Esophagus squamous epithelium (tissue), 5 donors: ENCODE measurements at places on chromosomes 7 and 10. TPM values are rescaled to one million over a fixed set of nuclear protein-coding genes. Genes with fewer than 3 reads are reported as not detected.

The MINDY4 gene
- 2.5 TPM for total RNA-seq

GRCh38 chr10:96225119-96225518 lies 46.2 kb downstream of the BLNK start:
- H3K36me3 ChIP-seq, result no peaks in the 10 kb centered on the region
- no peak for DNase-seq
- no peak overlapping the region for H3K27ac ChIP-seq

DNA sequence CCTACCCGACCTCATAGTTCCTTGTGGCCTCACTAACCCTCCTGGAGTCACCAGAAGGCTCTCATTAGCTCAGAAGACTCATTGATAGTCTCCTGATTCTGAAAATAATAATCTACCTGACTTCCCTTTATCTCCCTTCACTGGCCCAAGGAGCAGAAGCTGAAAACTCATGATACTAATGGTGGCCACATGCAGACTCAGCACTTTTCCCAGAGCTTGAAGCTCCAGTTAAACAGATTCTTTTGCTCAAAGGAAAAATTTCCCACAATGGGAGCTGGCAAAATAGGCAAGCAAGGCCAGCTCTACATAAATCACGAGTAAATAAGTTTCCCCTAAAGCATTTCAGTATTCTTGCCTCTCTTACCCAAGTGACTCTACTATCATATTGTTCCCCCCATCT lies 8.2 kb downstream of the NAPEPLD start:
- no peaks in the 10 kb centered on the region for H3K27me3 ChIP-seq
- no peak overlapping the region for H3K27ac ChIP-seq
- no peak for DNase-seq
- no peaks in the 10 kb centered on the region for H3K36me3 ChIP-seq

- no peaks in the 10 kb centered on the region for H3K4me1 ChIP-seq
- H3K27me3 ChIP-seq, result no peaks in the 10 kb centered on the region
- H3K36me3 ChIP-seq, result no peaks in the 10 kb centered on the region
- no peak for DNase-seq
Measured at GRCh38 chr10:63363951-63364350, 101.8 kb downstream of the JMJD1C start.

The CCDC6 gene
- total RNA-seq, result 65.8 TPM

The STAG3 gene
- not detected for total RNA-seq

DNA sequence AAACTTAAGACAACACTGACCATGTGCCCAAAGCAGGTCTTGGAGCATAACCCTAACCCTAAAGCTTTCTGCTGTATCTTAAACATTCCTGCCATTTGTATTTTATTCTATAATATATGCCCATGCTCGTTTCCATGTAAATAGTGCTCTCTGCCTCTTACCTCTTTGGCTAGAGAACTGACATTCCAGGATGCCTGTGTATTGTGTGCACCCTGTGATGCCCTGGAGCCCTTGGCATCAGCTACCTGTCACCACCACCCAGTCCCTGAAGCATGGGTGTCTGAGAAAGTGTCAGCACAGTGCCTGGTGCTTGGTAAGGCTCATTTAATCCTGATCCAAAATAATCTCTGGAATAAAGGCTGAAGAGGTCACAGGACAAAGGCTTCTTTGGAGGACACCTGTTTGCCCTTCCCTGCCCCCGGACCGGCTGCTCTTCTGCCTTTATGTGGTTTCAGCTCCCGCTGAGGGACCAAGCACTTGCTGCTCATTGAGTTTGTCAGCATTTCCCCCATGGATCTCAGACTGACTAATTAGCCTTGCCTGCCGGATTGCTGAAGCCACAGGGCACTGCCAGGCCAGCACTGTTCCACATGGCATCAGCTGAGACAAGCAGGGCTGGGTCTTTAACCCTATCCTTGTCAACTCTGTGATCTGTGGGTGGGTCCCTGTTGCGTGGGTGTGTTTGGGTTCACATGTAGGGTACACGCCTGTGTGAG lies 139.1 kb upstream of the SORCS3 start:
- no peaks in the 10 kb centered on the region for H3K36me3 ChIP-seq
- H3K27me3 ChIP-seq, result peaks cover 18% of the 10 kb centered on the region
- H3K27ac ChIP-seq, result no peak overlapping the region
- H3K4me3 ChIP-seq, result no peak overlapping the region
- no peaks in the 10 kb centered on the region for H3K4me1 ChIP-seq

DNA sequence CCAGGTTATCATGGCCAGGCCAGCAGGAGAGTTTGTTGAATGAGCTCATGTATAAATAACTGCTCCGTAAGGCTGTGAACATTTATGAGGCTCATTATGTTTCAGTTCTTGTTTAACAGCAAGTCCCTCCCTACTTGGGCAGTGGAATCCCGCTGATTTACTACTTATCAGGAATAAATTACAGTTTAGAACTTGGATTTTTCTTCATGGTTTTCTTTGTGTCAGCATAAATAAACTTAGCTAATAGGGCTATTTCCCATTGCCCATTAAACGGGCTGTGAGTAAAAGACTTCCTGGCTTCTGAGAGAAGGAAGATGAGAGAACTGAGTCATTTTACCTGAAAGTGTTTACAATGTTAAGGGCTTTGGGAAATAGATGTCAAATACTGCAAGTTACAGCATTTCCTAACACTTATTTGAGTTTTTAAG lies 701.6 kb upstream of the ANKRD30A start:
- H3K27me3 ChIP-seq, result no peaks in the 10 kb centered on the region
- H3K36me3 ChIP-seq, result no peaks in the 10 kb centered on the region
- no peak for DNase-seq
- no peak overlapping the region for H3K27ac ChIP-seq

- H3K36me3 ChIP-seq, result no peaks in the 10 kb centered on the region
- no peak overlapping the region for H3K27ac ChIP-seq
- H3K4me3 ChIP-seq, result no peak overlapping the region
- H3K27me3 ChIP-seq, result no peaks in the 10 kb centered on the region
- no peaks in the 10 kb centered on the region for H3K4me1 ChIP-seq
Measured at GRCh38 chr10:116185199-116185867, 87.7 kb downstream of the GFRA1 start.

The NEUROG3 gene
- not detected for total RNA-seq

GRCh38 chr10:101047268-101047667 lies 14.5 kb upstream of the KAZALD1 start:
- no peak overlapping the region for H3K27ac ChIP-seq
- DNase-seq, result no peak
- H3K4me1 ChIP-seq, result peaks cover 56% of the 10 kb centered on the region
- H3K4me3 ChIP-seq, result no peak overlapping the region
- peaks cover 20% of the 10 kb centered on the region for H3K27me3 ChIP-seq

DNA sequence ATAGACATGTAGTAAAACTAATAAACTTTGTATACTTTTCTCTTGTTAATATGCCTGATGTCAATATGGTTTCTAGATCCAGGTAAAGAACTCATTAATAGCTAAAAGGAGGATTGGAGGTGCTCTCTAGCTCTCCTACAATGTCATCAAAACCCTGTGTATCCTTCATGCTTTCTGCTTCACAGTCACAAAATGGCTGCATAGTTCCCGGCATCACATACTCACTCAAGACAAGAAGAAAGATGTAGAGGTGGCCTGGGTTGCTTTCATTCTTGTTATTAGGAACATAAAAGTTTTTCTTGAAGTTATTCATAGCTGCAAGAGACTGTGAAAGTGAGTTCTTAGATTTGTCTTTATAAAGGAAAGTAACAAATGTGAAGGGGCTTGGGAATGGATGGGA lies 149.7 kb upstream of the EEPD1 start:
- no peak for DNase-seq
- H3K36me3 ChIP-seq, result no peaks in the 10 kb centered on the region
- H3K27ac ChIP-seq, result no peak overlapping the region
- H3K4me1 ChIP-seq, result no peaks in the 10 kb centered on the region
- no peaks in the 10 kb centered on the region for H3K27me3 ChIP-seq
- H3K4me3 ChIP-seq, result no peak overlapping the region

DNA sequence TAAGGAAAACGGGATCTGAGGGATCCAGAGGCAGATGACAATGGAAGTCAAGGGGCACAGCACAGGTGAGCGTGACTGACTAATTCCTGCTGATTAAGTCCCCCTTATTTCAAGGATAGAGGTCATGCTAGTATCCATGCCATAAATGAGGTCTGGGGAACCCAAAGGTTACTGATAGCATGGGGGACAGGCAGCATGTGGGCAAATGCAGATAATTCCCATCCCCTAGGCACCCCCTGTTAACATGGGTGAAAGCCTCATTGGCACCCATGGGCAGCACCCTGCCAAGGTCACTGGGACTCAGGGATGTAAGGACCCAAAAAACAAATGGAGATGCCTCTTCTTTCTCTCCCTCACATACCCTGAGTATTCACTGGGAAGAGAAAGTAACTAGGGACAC lies 139.7 kb downstream of the WDR11 start:
- no peaks in the 10 kb centered on the region for H3K36me3 ChIP-seq
- no peaks in the 10 kb centered on the region for H3K4me1 ChIP-seq
- H3K27ac ChIP-seq, result no peak overlapping the region
- H3K27me3 ChIP-seq, result no peaks in the 10 kb centered on the region

The COX15 gene
- total RNA-seq, result 18.8 TPM

The CDNF gene
- not detected for total RNA-seq

DNA sequence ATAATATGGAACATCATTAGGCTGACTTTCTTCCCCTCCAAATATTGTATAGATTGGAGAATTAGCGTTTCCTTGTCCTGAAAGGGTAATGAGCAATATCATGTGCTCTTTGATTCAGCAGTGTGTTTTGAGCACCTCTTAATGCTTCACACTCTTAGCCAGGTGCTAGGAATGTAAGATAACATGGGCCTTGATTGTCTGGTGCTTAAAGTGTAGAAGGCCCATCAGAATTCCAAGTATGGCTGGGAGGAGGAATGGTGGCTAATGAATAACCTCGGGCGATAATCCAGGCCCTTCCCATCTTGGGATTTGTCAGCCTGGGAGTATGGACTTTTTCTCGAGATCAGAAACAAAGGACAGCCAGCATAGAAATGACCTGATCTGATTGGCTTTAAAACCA lies 8.6 kb downstream of the TSPAN13 start:
- H3K27me3 ChIP-seq, result no peaks in the 10 kb centered on the region
- DNase-seq, result no peak

GRCh38 chr7:79973455-79973854 lies 161.2 kb upstream of the GNAI1 start:
- H3K27ac ChIP-seq, result no peak overlapping the region
- DNase-seq, result no peak
- H3K4me1 ChIP-seq, result no peaks in the 10 kb centered on the region
- no peak overlapping the region for H3K4me3 ChIP-seq
- H3K36me3 ChIP-seq, result no peaks in the 10 kb centered on the region

The LGI1 gene
- 0.41 TPM for total RNA-seq

The KIF11 gene
- 21.5 TPM for total RNA-seq

DNA sequence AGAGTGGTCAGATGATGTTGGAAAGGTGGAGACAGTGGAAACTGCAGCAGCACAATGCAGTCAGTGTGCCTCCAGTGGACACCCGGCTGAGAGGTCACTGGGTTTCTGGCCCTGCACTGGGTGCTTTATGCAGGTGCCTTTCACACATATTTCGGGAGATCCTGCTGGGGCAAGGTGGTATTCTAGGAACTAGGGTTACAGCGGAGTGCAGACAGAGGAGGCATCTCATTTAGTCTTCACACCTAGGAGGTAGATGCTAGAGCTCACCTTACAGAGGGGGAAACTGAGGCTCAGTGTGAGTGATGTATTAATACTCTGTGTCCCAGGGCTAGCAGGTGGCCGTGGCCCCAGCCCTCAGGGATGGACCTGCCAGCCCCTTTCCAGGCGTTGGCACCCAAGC lies 103.9 kb upstream of the KCTD7 start:
- no peak overlapping the region for H3K4me3 ChIP-seq
- peaks cover 2% of the 10 kb centered on the region for H3K36me3 ChIP-seq

The NAT16 gene
- total RNA-seq, result not detected

The MMRN2 gene
- 3.4 TPM for total RNA-seq

GRCh38 chr7:151711906-151712809 lies 164.8 kb downstream of the PRKAG2 start:
- H3K27ac ChIP-seq, result peak overlapping the region; percentile 17
- H3K27me3 ChIP-seq, result no peaks in the 10 kb centered on the region
- no peak for DNase-seq
- H3K4me1 ChIP-seq, result no peaks in the 10 kb centered on the region
- H3K4me3 ChIP-seq, result no peak overlapping the region

- H3K4me1 ChIP-seq, result no peaks in the 10 kb centered on the region
- no peaks in the 10 kb centered on the region for H3K27me3 ChIP-seq
- H3K4me3 ChIP-seq, result no peak overlapping the region
- H3K36me3 ChIP-seq, result no peaks in the 10 kb centered on the region
- DNase-seq, result no peak
Measured at GRCh38 chr10:34650156-34650555, 164.9 kb downstream of the PARD3 start.

The CLRN3 gene
- total RNA-seq, result not detected

The RBM20 gene
- total RNA-seq, result 10.3 TPM

DNA sequence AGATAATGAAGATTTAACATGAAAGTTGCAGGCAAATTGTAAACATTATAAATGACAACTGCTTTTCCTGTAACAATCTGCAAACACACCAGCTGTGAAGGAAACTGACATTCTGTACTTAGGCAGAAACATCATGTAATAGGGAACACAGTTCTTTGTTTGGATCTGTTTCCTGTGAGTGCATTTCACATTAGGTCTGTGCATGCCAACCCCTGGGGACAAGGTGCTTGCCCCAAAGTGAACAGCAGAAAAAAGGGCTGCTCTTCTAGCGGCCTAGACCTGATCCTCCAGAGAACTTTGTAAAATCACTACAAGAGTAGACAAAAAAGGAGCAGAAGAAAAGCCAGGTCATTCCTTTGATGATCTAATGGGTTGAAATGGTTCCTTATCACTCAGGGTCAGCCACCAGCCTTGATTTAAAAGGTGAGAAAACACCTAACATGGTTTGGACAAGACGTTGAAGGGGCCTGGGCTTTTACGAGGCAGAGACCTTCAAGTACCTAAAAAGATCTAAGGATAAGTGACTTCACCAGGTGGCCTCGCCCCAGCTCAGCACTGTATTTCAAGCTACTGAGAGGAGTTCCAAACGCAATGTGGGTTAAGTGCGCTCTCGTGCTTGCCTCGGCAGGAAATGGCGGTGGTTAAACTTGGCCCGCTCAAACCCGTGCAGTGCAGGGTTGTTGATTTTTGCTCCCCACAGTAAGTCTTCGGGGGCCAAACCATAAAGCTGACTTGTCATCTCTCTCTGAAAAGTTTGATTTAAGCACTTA lies 249.7 kb downstream of the CREB5 start:
- no peak overlapping the region for H3K27ac ChIP-seq
- no peak for DNase-seq
- H3K36me3 ChIP-seq, result no peaks in the 10 kb centered on the region
- H3K4me3 ChIP-seq, result no peak overlapping the region
- H3K27me3 ChIP-seq, result no peaks in the 10 kb centered on the region
